NCI-H1092 (cell line): ENCODE measurements at places on chromosomes 1 and 21.
A peak's percentile ranks its signal among the peaks of the same experiment; 100 is the strongest.

GRCh38 chr1:5481889-5482288, 510.3 kb downstream of the NPHP4 start:
- DNase-seq, result no peak

DNA sequence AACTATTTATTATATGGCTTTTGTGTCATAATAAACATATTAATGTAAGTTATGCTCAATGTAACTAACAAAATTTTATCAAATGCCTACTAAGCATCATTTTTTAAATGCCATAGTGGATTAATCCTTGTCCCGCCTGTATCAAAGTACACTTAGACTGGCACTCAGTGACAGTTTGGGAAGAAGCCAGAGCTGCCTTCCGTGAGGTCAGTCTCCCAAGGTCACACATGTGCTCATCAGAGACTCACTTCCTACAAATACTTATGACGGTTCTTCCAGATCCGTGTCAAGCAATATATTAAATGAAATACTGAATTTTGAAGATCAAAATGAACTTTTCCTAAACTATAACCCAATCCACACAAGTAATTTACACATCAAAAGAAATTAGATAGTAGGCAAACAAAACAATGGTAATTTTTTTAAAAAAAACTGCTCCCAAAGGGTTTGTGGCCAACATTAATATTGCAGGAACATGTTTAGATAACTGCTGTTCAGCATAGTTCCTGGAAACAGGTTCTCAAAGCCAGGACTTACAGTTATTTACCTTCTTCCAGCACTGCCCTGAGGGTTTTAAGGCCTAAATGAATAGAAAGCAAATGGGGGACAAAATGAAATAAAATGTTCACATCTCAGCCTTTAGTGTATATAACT, 27.2 kb downstream of the WLS start:
- no peak for DNase-seq

GRCh38 chr1:90417126-90417525, 300.0 kb downstream of the BARHL2 start:
- DNase-seq, result no peak

- no peak for DNase-seq
Measured at GRCh38 chr21:25409978-25410377, 197.3 kb downstream of the MRPL39 start.

GRCh38 chr1:59223989-59224634, 72.8 kb upstream of the FGGY start:
- no peak for DNase-seq

DNA sequence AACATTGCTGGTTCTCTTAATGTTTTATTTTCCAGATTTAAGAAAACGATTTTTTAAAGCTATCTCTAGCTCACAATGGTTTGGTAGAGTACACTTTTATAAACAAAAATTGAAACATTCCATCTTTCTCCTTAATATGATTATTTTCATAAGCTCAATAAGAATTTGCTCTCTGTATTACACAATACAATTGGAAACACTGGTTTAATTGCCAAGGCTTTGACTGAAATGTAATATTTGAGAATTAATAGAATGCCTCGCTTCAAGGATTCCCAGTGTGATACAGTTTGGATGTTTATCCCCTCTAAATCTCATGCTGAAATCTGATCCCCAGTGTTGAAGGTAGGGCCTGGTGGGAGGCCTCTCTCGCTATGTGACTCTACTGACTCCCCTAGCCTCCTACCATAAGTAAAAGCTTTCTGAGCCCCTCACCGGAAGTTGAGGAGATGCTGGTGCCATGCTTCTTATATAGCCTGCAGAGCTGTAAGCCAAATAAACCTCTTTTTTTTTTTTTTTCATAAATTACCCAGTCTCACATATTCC, 67.4 kb downstream of the DDAH1 start:
- DNase-seq, result no peak

- no peak for DNase-seq
Measured at GRCh38 chr1:14180738-14181137, 417.7 kb upstream of the KAZN start.

GRCh38 chr1:161382214-161383019, 14.7 kb upstream of the CFAP126 start:
- peak; percentile 17 for DNase-seq

- DNase-seq, result no peak
Measured at GRCh38 chr1:156480016-156480370, 20.6 kb downstream of the MEF2D start.

- no peak for DNase-seq
Measured at GRCh38 chr1:234296496-234296895, 76.8 kb upstream of the COA6 start.

GRCh38 chr1:83773059-83773458, 225.9 kb downstream of the TTLL7 start:
- no peak for DNase-seq

DNA sequence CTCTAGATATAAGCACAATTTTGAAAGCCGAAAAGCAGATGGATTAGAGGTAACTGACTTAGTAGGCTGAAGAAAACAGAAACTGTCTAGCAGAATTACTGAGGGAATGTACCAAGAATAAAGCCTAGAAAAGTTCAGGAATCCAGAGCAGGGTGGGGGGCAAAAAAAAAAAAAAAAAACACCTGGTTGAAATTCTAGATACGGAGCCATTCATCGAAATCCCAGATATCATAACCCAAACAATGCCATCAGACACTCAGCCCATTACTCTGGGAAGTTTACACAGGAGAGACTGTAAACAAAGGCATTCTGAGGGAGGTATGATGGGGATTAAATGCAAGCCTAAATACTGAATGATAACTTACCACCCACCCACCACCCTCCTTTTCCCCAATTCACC, 45.6 kb downstream of the ENAH start:
- no peak for DNase-seq

- peak; percentile 99 for DNase-seq
Measured at GRCh38 chr1:201154389-201155165, at the start of gene TMEM9. TSS of gene TMEM9 (minus strand) at chr1:201154474. CDS start at chr1:201153923, 551 bp downstream.

GRCh38 chr1:33350611-33351280, 29.8 kb upstream of the A3GALT2 start:
- DNase-seq, result no peak

DNA sequence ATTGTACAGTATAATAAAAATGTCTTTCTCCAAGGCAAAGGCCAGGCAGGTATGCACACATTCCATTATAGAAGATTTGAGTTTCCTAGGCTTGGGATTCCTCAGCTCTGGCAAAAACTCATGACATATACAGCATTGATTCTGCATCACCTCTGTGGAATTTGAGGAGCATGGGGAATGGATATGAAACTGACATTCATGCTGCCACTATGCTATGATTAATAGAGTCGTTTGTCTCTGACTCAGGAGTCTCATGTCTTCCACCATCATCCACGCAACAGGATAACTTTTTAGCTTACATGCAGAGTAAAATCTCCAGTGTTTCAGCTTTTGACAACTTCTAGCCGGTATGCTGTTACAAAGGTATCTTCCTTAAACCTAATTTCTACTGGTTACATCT, 49.8 kb upstream of the ADORA3 start:
- no peak for DNase-seq

DNA sequence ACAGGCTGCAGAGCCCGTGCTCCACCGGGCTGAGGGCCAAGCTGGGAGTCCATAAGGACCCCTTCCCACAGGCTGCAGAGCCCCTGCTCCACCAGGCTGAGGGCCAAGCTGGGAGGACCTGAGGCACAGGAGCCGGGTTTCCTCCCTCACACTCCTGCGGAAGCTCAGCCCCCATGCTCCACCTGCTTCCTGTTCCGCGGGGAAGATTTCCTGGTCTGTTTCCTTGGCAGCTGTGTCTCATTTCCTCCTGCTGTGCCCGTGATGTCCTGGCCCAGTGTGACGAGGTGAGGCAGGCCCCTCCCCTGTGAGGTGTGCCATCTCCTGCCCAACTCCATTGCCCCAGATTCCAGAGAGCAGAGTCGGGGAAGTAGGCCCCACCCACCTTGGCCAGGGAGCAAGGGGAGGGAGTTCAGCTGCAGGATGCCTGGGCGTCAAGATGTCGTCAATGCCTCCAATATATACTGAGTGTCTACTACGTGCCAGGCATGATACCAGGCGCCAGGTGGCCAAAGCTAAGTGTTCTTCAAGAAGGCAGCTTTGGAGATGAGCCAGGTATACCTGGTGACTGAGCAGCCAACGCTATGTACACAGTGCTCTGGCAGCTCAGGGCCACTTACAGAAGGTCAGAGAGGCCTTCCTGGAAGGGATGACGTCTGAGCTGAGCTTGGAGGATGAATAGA, 58.8 kb downstream of the NAV1 start:
- peak; percentile 87 for DNase-seq

- no peak for DNase-seq
Measured at GRCh38 chr1:40140211-40140973, 20.8 kb upstream of the RLF start.

GRCh38 chr1:62109124-62109523, 85.5 kb upstream of the L1TD1 start:
- no peak for DNase-seq

DNA sequence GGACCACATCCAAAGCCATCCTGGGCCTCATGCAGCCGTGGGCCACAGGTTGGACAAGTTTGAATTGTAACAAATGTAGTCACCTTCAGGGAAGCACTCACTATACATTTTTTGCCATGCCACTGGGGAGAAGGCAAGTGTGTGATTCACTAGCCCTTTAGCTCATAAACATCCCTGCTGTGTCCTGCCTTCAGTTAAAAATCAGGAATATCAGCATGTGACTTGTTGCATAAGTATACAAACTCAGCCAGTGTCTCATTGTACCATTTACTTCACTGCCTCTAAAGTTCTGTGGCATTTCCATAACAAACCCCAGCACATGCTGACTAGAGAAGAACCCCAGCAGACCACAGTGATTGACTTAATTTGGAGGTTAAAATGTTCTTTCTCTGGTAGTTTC, 142.0 kb upstream of the C1orf105 start:
- DNase-seq, result no peak

DNA sequence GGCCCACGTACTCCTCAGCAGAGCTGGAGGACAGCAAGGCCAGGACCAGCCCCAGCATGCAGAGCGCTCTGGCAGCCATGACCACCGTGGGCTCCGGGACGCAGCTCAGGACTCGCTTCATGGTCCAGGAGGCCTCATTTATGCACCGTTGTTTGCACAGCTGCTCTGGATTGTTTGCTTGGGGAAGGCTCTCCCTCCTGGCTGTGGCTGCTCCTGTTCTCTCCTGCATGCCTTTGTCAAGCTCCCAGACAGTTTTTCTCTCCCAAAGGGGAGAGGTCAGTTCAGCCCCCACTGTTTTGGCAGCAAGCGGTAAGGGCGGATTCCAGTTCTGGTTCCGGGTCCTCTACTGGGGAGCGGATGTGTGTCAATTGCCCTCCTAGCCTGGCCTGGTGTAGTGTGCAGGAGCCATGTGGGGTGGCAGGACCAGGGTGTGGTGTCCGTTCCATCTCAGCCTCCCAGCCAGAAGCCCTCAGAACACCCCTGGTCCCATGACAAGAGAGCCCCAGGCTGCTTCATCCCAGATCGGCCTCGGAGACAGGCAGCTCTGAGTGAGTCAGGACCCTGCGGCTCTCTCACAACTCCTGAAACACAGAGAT, at the start of gene TFF3:
Gene TFF3 (minus strand): TSS at position 114 of the 596 bp plus-strand sequence. CDS start 35 bp downstream, at position 79.
- DNase-seq, result peak; percentile 99

- DNase-seq, result no peak
Measured at GRCh38 chr1:36342426-36343185, 19.2 kb upstream of the EVA1B start.

DNA sequence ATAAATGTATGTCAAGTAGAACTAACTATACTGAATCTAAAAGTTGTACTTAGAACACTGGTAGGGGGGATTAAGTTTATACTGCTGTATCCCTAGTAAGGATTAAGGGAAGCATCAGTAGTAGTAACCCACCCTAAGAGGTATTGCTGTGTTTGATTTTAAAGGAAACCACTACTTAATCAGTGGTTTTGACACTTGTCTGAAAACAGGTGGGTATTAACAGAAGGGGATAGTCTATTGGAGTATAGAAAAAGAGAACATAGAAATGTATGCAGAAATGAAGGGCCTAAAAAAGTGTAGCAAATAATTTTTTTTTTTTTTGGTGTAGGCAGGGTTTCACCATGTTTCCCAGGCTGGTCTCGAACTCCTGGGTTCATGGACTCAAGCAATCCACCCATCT, 2.2 kb downstream of the MIGA1 start:
- DNase-seq, result no peak

DNA sequence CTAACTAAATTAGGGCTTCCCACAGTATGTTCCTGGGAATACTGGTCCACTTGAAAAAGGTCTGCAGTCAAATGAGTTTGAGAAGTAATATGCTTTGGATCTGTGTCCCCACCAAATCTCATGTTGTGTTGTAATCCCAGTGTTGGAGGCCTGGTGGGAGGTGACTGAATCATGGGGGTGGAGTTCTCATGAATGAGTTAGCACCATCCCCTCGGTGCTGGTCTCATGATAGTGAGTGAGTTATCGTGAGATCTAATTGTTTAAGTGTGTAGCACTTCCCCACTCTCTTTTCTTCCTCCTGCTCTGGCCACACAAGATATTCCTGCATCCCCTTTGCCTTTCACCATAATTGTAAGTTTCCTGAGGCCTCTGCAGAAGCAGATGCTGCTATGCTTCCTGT, 16.9 kb upstream of the DMRTB1 start:
- DNase-seq, result no peak

GRCh38 chr1:243267471-243267880, 11.6 kb downstream of the SDCCAG8 start:
- DNase-seq, result no peak

GRCh38 chr1:239963856-239964255, 127.8 kb upstream of the FMN2 start:
- no peak for DNase-seq

DNA sequence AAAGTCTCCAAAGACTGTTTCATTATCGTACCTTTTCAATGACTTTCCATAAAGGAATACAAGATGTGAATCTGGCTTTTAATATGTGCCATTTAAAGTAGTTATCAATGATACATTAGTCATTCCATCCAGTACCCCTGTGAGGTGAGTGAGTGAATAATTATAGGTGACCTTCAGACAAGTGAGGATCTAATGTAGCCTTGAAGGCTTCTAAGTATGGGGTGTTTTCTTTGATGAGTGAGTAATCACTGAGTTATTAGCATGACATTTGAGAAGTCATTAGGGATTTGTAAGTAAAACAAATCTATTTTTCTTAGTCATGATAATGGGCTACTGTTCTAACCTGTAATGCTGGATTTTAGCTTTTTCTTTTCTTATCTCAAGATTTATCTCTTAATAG, 831.4 kb downstream of the ADGRL2 start:
- DNase-seq, result no peak

- DNase-seq, result no peak
Measured at GRCh38 chr1:38833146-38833545, 26.4 kb downstream of the RRAGC start.

DNA sequence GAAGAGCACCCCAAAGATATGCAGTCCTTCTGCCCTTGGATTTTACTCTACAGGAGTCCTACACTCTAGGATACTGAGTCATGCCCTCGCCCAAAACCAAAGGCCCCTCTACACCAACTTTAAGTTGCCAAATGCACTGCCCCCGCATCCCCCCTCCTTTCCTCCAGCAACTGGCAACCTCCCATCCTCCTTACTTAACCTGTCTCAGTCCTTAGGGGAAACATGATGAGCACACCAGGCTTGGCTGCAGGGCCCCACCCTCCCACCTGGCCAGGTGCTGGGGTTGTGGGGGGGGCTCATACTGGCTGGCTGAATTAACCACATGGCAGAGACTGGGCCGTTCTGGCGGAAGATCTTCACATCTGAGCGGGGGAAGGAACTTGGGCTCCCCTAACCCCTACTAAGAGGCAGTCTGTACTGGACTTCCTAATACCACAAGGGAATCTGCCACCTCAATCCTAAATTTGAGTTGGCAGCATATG, 1.2 kb downstream of the HDGF start:
- no peak for DNase-seq

- DNase-seq, result no peak
Measured at GRCh38 chr1:170367615-170368014, 164.4 kb upstream of the GORAB start.

- no peak for DNase-seq
Measured at GRCh38 chr1:66323958-66324625, 209.9 kb upstream of the SGIP1 start.

GRCh38 chr1:205604059-205604458, 27.8 kb downstream of the ELK4 start:
- no peak for DNase-seq
